Smooth muscle cell of the brain vasculature (primary cell): ENCODE measurements at places on chromosomes 1 and 21.

DNA sequence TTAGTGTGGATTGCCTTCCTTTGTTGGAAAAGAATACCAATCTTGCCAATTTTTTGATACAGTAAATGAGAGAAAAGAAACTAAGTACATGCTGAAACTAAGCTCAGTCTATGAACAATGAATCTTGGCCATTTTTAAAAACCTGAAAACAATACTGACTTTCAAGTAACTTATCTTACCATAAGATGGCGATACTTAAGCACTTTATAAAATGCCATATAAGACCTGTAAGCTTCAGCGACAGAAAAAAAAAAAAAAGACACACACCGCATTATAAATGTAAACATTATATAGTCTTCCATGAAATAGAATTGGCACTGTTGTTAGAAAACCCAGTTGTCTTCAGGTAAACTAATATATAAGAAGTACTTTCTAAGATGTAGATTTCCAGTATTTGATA lies 3.0 kb downstream of the OLFM3 start:
- no peak for DNase-seq

DNA sequence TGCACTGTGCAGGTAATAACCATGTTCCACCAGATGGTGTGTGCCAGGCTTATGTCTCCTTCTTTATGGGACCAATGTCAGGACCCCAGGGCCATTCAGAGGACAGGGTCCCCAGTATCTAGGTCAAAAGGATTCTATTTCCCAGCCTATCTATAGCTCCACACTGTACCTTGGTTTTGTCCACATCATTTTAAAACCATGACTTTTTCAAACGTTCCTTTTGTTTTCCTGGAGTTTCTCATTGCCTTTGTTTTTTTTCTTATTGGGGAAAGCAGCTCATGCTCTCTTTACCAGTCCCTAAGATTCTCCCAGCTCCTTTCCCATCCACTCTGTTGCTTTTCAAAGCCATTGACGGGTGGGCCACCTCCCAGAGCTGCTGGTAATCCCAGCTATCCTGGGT lies 12.6 kb downstream of the PLCH2 start:
- DNase-seq, result no peak

DNA sequence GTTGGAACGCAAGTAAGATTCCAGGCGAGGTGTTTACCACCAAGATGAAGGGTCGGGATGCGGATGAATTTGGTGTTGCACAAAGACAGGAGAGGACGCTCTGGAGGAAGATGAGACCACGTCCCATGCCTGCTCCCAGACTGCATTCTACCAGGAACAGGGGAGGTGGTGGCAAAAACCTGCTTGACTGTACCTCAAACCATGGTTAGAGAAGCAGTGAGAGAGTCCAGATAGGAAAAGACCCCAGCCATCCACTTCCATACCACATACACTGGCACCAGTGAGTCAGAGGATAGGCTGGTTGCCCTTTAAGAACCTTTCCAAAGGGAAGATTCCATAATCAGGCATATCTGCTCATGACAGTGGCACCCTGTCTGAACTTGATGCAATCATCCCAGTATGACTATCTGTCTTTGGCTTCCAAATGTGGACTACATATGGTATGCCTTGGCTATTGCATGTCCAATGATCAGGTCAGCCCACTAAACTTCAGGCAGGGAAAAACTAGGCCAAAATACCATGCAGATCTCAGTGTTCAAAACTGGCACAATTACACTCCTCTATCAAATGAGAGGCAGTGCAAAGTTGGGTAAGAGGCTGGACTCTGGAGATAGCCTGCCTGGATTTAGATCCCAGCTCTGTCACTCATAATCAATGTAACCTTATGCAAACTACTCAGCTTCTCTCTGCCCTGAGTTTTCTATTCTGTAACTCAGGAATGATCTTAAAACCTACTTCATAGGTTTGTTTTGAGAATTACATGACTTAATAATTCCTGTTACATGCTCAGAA lies 20.6 kb downstream of the NPR1 start:
- DNase-seq, result no peak

GRCh38 chr1:43910343-43910742 lies 23.3 kb upstream of the ARTN start:
- DNase-seq, result no peak

- DNase-seq, result no peak
Measured at GRCh38 chr1:19033926-19034680, 77.6 kb upstream of the IFFO2 start.

- DNase-seq, result no peak
Measured at GRCh38 chr1:52281518-52281917, 84.5 kb downstream of the CC2D1B start.

- DNase-seq, result no peak
Measured at GRCh38 chr1:111509997-111510375, 6.6 kb upstream of the ADORA3 start.

DNA sequence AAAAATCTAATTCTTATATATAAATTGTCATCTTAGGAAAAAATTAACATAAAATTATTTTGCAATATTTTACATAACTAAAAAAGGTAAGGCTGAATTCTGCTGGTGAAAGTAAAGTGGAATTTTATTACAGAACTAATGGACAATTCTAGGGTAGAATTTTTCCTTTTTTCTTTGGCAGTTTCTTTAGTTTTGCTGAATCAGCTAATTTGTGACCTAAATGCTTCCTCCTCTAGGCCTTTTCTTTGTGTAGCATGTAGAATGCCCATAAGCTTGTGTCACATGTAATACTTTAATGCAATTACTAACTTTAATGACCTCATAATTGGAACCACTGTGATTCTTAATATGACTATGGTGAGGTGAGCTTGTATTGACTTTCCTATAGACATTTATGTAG lies 1378.4 kb upstream of the ADGRL4 start:
- DNase-seq, result no peak

- no peak for DNase-seq
Measured at GRCh38 chr1:47485817-47486216, 48.0 kb downstream of the FOXD2 start.

DNA sequence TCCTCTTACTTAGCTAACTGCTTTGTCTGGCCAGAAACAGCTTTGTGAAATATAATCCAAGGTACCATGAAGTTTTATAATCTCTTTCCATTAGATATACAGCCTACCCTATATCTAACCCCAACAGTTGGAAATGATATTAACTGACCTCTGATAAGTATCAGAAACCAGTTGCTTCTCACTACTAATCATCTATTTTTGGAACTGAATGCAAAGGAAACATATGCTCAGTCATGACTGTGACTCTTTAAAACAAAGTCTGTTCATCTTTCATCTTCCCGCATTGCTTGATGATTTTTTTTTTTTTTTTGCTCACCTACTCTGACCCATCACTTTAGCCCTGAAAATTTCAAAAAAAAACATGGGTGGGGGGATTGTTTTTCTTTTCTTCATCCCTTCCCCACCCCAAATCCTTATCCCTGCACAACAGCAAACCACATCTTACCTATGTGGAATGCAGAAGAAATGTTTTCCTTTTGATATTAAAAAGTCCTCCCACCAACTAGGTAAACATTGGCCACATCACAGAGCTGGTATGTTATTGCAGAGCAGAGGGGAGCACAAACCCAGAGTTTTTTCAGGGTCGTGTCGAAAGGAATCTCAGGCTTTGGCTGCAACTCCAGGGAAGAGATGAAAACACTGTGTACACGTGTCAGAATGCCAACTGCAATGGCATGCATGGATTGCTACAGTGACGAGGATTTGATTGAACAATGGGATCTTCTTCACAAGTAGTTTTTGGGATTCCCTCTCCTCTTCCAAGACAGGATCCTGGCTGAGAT lies 137.3 kb downstream of the SLC30A10 start:
- DNase-seq, result no peak

DNA sequence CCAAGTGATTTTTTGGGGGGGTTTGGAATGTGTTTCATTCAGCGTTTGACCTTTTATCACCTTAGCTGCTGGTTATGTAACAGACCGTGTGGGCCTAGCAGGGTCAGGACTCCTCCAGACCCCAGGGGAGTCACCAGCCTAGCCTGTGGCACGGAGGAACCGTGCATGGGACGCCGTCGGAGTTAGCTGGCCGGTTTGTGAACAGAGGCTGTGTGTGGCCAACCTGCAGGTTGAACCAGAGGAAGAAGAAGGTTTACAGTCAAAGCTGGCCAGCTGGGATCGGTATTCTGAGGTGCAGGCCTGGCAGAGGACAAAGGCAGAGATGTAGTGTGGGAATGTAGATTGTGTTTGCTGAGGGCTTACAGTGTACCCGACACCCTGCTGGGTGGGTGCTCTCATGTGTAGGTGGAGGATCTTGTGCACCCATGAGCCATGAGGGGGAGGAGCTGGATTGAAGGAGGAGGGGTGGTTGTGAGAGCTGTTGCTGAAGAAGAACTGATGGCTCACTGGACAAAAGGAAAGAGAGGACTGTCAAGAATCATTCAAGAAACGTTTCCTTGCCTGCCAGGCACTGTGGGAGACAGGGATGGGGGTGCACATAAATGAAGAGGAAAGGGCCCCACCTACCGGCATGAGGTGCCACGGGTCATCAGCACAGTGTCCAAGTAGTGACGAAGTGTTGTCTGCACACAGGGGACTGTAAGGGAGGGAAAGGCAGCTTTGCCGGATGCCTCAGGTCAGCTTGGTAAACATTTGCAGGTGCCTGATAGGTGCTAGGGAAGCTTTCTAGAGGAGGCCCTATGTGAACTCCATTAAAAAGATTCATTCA lies 40.0 kb upstream of the PWP2 start:
- no peak for DNase-seq

DNA sequence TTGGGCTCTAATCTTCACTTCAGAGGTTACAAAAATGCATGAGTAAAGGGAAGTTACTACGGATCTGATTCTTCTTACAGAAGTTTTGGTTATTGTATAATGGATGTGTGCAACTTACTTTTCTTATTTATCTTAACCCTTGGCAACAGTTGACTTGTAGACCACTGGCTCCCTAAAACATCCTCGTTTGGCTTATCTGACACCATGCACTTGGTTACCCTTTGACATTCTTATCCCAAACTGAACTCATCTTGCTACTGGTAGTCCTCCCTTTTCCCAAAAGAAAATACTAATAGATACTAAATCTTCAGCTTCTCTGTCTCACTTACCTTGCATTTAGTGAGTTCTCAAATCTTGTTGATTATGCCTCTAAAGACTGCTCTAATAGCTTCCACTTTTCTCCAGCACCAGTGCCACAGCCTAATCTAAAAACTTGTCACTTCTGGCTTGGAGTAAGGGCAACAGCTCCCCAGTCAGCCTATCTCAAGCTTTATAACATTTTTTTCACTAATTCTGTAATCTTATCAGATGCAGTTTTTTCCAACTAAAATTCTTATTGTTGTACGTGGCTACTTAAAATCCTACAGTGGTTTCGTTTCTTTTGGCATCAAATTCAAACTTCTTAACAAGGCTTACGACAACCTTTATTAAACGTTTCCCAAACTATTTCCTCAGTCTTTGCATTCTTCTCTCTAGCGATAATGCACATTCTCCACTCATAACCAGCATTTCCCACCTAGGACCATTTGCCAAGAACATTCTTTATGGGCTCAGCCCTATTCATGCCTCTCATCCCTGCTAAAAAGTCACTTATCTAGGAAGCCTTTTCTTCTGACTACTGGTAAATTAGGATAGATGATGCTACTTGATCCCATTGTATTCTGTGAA lies 204.2 kb downstream of the KCNT2 start:
- DNase-seq, result no peak

DNA sequence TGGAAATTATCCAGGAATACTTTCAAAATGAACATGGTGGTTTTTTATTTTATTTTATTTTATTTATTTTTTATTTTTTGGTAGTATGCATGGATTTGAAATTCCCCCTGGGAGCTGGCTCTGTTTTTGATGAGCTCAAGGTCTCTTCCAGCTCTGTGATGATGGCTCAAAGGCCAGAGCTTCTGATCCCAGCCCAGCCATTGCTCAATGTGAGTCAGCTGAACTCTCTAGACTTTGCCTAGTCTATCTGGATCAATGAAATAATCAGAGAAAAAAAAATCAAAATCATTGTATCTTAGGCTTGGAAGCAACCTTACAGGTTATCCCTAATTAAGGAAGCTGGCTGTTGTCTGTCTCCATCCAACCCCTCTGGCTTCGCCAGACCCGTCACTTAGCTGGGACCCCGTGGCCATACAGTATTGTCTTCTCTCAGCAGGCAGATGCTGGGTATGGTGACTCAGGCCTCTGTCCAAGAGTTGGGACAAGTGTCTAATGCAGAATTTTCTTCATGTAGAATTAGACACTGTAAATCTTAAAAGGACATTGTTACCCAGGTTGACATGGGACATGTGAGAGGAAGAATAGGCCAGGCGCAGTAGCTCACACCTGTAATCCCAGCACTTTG lies 90.2 kb upstream of the LPGAT1 start:
- no peak for DNase-seq

DNA sequence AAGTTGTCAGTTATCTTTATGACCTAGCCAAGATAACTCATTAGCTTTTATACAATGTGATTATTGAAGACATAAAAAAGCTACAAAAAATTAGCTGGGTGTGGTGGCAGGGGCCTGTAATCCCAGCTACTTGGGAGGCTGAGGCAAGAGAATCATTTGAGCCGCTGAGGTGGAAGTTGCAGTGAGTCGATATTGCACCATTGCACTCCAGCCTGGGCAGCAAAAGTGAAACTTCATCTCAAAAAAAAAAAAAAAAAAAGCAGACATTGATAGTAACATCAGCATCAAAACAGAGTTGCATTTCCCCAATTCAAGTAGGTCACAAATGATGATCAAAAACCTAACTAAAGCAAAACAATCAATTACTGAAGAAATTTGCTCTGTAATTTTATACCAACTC lies 191.4 kb downstream of the PTGER3 start:
- no peak for DNase-seq

DNA sequence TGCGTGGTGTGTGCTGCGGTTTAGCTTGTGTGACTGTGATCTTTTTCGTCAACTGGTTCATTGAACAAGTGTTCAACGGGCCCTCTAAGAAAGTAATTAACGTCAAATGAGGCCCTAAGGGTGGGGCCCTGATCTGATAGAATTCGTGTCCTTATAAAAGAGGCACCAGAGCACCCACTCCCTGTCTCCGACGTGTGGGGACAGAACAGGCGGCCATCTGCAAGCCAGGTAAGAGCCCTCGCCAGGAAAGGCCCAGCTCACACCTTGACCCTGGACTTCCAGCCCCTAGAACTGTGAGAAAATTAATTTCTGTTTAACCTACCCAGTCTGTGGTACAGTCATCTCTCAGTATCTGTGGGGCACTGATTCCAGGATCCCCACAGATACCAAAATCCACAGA lies 20.4 kb upstream of the SAMD11 start:
- no peak for DNase-seq
